ENCODE measurements at places on chromosomes 5 and 9. TPM values are rescaled to one million over a fixed set of nuclear protein-coding genes. Genes with fewer than 3 reads are reported as not detected.

IL9 gene
- total RNA-seq = not detected

- H3K4me1 ChIP-seq = no peaks in the 10 kb centered on the region
- no peak for DNase-seq
- H3K36me3 ChIP-seq = no peaks in the 10 kb centered on the region
- no peak overlapping the region for H3K4me3 ChIP-seq
- no peak overlapping the region for H3K27ac ChIP-seq
Observed at GRCh38 chr9:116844621-116845020, 157.5 kb downstream of the TRIM32 start.

GRCh38 chr5:110572729-110573128 is 153.7 kb downstream of the TMEM232 start:
- no peak for DNase-seq
- H3K4me1 ChIP-seq = no peaks in the 10 kb centered on the region
- H3K4me3 ChIP-seq = no peak overlapping the region
- H3K27ac ChIP-seq = no peak overlapping the region
- no peaks in the 10 kb centered on the region for H3K27me3 ChIP-seq
- H3K36me3 ChIP-seq = no peaks in the 10 kb centered on the region

- peak; percentile 53 for DNase-seq
- no peak overlapping the region for H3K27ac ChIP-seq
- no peaks in the 10 kb centered on the region for H3K36me3 ChIP-seq
- peaks cover 2% of the 10 kb centered on the region for H3K4me1 ChIP-seq
- no peak overlapping the region for H3K4me3 ChIP-seq
- peaks cover 4% of the 10 kb centered on the region for H3K27me3 ChIP-seq
Observed at GRCh38 chr5:36692791-36693763, 86.7 kb downstream of the SLC1A3 start.

LCN12 gene
- not detected for total RNA-seq

DNA sequence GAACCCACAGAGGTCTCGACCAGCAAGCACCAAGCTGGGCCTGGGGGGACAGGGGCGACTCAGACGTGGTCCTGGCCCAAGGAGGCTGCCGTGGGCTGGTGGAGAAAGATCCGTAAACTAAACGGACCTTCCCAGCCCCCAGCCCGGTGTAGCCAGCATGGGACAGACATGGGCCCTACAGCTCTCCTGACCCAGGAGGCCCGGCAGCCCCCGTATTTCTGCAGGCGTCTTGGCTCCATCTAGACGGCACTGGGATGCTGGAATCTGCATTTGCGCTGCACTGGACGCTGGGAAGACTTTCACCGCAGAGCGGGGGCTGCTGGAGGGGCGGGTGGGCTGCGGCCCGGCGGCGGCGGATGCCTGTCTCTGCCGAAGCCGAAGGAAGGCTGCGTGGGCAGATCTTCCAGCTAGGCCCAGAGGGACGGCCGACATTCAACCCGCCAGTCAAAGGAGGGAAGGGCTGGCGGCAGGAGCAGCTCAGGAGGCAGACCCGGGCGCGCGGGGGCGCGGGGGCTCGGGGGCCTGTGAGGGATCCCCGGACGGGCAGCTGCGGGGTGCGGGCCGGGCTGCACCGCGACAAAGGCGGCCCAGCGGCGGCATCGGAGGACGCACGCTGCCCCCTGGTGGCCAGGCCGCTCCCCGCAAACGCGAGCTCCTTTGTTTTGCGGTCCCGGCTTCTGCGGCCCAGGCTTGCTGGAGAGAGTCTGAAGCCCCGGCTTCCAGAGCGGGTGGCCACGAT is 266.2 kb downstream of the NSG2 start:
- peak; percentile 34 for DNase-seq
- H3K36me3 ChIP-seq = no peaks in the 10 kb centered on the region
- peaks cover 2% of the 10 kb centered on the region for H3K4me1 ChIP-seq
- H3K27ac ChIP-seq = no peak overlapping the region

- no peak overlapping the region for H3K4me3 ChIP-seq
- H3K4me1 ChIP-seq = peaks cover 8% of the 10 kb centered on the region
- no peak overlapping the region for H3K27ac ChIP-seq
- DNase-seq = peak; percentile 82
- no peaks in the 10 kb centered on the region for H3K27me3 ChIP-seq
Observed at GRCh38 chr5:149605998-149606724, 24.9 kb downstream of the ARHGEF37 start.

DNA sequence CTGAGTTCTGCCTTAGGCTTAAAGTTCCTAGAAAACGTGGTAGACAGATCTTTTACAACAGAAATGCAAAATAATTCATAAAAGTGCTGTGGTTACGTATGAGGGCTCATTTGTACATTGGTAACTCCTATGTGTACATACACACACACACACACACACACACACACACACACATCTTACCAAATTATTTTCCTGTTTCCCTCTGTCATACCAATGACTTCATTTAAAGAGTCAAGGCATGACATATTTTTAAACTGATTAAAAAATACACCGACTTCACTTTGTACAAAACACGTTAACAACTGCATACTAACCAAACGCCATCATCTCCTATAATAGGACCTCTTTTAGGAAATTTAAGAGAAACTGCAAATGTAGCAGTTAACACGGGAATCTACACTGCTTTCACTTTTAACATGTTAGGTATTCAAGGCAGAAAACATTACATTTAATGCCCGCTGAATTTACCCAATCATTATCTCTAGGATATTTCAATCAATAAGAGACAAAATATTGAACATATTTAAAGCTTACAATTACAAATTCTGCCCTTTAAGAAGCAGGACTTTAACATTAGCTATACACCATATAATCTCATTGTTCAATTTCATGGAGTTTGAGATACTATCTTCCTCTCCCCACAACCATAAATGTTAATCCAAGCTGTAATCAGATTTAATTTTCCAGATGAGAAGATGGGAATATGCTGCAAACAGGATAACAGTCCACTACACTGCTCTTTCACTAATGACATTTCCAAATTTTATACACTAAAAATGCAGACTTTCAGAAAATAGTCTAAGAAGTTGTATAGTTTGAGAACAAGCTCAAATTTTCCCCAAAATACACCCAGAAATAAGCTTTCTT is 133.1 kb downstream of the DENND1A start:
- H3K4me1 ChIP-seq = 0 out of 2 replicates have a peak, but pooled peaks cover 1% of the 10 kb centered on the region
- DNase-seq = no peak
- no peaks in the 10 kb centered on the region for H3K36me3 ChIP-seq
- H3K27me3 ChIP-seq = no peaks in the 10 kb centered on the region
- H3K27ac ChIP-seq = no peak overlapping the region

- H3K4me1 ChIP-seq = peaks cover 11% of the 10 kb centered on the region
- H3K4me3 ChIP-seq = peak overlapping the region; percentile 48
- peak overlapping the region; percentile 23 for H3K27ac ChIP-seq
- H3K36me3 ChIP-seq = 0 out of 2 replicates have a peak, but pooled peaks cover 3% of the 10 kb centered on the region
Observed at GRCh38 chr5:68287976-68288706, 72.6 kb downstream of the PIK3R1 start.

GRCh38 chr9:120363697-120364096 is 216.3 kb downstream of the CDK5RAP2 start:
- H3K27me3 ChIP-seq = no peaks in the 10 kb centered on the region
- no peaks in the 10 kb centered on the region for H3K36me3 ChIP-seq
- no peak overlapping the region for H3K27ac ChIP-seq

C9 gene
- total RNA-seq = not detected

FCN2 gene
- total RNA-seq = not detected

DNA sequence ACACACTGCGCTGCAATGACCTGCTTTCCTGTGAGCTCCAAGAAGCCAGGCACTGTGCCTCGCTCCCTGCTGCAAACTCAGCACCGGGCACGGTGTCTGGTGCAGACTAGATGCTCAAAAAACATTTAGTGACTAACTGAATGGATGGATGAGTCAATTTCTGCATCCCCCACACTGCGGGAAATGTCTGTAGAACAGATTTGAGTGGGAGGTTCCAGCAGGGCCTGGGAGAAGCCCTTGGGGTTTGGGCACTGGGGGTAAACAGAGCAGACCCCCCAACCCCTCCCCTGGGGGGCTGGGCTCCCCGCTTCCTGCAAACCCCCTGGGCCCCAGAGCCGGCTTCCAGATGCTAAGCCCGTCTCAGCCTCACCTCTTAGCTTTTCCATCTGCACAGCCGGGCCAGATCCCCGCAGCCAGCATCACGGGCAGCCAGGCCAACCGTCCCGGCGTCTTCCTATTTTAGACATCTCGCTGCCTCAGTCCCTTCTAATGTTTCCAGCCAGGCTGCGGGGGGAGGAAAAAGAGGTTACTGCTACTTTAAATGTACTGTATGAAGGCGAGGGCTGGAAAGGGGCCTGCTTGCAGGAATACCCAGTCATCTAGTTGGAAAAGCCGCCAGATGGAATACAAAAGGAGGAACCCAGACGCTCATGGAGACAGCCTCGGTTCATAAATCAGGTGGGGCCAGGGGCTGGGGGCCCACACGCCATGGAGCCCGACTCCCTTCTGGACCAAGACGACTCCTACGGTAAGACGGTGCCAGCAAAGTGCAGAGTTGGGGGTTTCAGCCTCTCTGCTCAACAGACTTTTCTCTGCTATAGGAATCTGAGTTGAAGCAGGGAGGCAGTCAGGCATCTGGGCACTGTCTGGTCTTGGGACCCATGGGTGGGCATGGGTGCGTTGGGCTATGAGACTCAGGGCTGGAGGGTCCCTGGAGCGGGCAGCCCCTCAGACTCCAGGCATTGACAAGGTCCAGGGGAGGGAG is 67.1 kb upstream of the GGTA1 start:
- DNase-seq = peak; percentile 79
- H3K4me3 ChIP-seq = peak overlapping the region; percentile 22

DNA sequence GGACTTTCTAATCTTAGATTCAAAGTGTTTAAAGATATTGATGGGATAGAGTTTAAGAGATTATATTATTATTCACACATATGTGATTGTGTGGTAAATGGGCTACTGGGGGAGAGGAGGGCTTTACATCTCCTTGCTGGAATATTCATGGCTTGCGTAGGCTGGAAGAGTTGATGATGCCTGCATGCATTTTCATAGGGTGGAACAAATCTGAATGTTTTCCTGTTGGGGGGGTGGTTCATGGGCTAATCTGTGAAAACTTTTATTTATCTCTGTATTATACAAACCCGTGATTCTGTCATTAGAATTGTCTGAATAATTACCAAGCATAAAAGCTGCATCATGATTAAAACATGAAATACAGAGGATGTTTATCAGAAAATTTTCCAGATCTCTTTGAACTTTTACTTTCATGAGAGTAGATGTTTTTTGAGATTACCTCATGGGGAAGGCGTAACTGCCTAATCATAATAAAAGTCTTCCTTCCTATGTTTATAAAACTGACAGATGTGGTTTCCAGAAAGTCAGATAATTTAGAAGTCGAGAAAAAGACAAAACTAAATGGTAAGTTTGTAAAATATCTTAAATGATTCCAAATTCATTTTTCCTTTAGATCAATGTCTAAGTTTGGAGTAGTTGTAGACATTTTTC is 1185.4 kb upstream of the SEMA6A start:
- no peaks in the 10 kb centered on the region for H3K4me1 ChIP-seq
- H3K27ac ChIP-seq = no peak overlapping the region
- H3K4me3 ChIP-seq = no peak overlapping the region
- H3K27me3 ChIP-seq = no peaks in the 10 kb centered on the region
- peak; percentile 1 for DNase-seq
- no peaks in the 10 kb centered on the region for H3K36me3 ChIP-seq

- H3K4me3 ChIP-seq = peak overlapping the region; percentile 73
- H3K27me3 ChIP-seq = peaks cover 49% of the 10 kb centered on the region
Observed at GRCh38 chr5:115170929-115171510, 1.3 kb upstream of the TRIM36 start.

GRCh38 chr5:171956314-171956713 is 50.1 kb downstream of the FBXW11 start:
- no peak overlapping the region for H3K4me3 ChIP-seq
- no peak for DNase-seq
- H3K27me3 ChIP-seq = no peaks in the 10 kb centered on the region
- no peaks in the 10 kb centered on the region for H3K36me3 ChIP-seq
- H3K4me1 ChIP-seq = peaks cover 22% of the 10 kb centered on the region
- no peak overlapping the region for H3K27ac ChIP-seq

CER1 gene
- total RNA-seq = not detected

DNA sequence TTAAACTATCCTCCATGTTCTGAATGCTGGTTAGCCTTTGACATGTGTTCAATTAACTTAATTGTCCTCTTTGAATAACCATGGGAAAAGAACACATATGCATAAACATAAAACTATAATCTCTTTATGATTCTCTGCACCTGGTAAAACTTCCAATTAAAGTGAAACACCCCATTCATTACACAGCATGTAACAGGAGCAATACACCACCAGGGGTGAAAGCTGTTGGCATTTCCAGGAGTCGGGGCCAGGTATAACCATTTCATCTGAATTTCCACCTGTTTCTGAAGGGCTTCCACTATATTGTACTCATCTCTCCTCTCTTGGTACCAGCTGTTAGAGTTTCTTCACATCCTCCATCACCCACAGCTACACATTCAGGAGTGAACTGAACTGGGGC is 303.8 kb downstream of the EDIL3 start:
- no peaks in the 10 kb centered on the region for H3K27me3 ChIP-seq
- no peaks in the 10 kb centered on the region for H3K36me3 ChIP-seq
- no peak for DNase-seq
- no peak overlapping the region for H3K27ac ChIP-seq
- H3K4me1 ChIP-seq = no peaks in the 10 kb centered on the region

DNA sequence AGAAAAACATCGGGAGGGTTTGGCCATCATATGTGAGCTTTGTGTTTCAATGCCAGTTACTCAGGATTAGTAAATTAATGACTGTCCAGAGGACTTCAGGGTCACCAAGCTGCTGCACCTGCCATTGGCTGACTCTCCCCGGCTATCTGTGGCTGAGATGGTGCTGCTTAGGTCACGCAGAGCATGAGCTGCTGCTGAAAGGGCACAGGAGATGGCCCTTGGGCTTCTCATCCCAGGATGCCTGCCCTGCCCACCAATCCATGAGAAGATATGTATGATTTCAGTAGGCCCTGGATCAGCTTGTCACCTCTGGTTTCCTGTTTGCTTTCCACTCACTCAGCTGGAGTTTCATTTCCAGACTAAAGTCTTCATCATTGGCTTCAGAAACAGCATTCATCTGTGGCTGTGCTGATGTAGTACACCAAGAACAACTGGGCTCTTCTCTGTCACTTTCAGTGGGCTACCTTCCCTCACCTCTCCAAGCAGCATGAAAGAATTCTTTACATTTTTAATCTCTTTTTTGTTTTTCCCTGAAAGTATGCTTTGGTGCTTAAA is 2.4 kb upstream of the CATSPER3 start:
- H3K36me3 ChIP-seq = peaks cover 2% of the 10 kb centered on the region
- no peaks in the 10 kb centered on the region for H3K4me1 ChIP-seq
- no peaks in the 10 kb centered on the region for H3K27me3 ChIP-seq
- H3K27ac ChIP-seq = no peak overlapping the region
- no peak for DNase-seq

CAAP1 gene
- 6.1 TPM for total RNA-seq

MEGF10 gene
- total RNA-seq = not detected

- DNase-seq = peak; percentile 41
- no peaks in the 10 kb centered on the region for H3K36me3 ChIP-seq
- H3K27ac ChIP-seq = no peak overlapping the region
- H3K27me3 ChIP-seq = no peaks in the 10 kb centered on the region
- peaks cover 3% of the 10 kb centered on the region for H3K4me1 ChIP-seq
Observed at GRCh38 chr5:137563646-137564397, 64.7 kb upstream of the SPOCK1 start.

ZBED3 gene
- 0.28 TPM for total RNA-seq

- peaks cover 4% of the 10 kb centered on the region for H3K4me1 ChIP-seq
- no peak for DNase-seq
- H3K4me3 ChIP-seq = peak overlapping the region; percentile 83
- no peaks in the 10 kb centered on the region for H3K27me3 ChIP-seq
- H3K27ac ChIP-seq = peak overlapping the region; percentile 63
Observed at GRCh38 chr9:79573412-79573923, 1.7 kb downstream of the TLE4 start.

GRCh38 chr9:129667850-129668249 is 2.4 kb downstream of the PRRX2 start:
- H3K4me3 ChIP-seq = no peak overlapping the region
- peak overlapping the region; percentile 75 for H3K27ac ChIP-seq
- no peaks in the 10 kb centered on the region for H3K27me3 ChIP-seq
- H3K4me1 ChIP-seq = peaks cover 33% of the 10 kb centered on the region
